HEK293T (cell line): ENCODE measurements at places on chromosomes 13 and 19.
A peak's percentile ranks its signal among the peaks of the same experiment; 100 is the strongest.

GRCh38 chr19:50352242-50352641, 13.2 kb downstream of the NAPSA start:
- DNase-seq: no peak

GRCh38 chr13:26929971-26930730, 169.6 kb upstream of the GPR12 start:
- DNase-seq: peak; percentile 87

DNA sequence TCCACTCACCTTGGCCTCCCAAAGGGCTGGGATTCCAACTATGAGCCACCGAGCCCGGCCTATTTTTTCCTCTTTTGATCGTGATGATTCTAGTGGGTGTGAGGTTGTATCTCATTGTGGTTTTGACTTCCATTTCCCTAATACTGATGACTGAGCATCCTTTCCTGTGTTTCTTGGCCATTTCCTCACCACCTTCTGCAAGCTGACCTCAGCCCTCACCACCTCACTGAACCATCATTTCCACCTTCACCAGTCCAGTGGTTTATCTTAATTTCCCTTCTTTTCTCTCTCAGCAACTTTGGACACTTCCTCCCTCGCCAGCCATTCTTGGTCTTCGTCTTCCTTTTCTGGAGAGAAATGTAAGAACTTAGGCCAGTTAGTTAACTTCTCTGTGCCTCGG, 13.0 kb upstream of the BICRA start:
- no peak for DNase-seq

- no peak for DNase-seq
These were observed 966.3 kb downstream of the DIAPH3 start for GRCh38 chr13:59197397-59197796.

DNA sequence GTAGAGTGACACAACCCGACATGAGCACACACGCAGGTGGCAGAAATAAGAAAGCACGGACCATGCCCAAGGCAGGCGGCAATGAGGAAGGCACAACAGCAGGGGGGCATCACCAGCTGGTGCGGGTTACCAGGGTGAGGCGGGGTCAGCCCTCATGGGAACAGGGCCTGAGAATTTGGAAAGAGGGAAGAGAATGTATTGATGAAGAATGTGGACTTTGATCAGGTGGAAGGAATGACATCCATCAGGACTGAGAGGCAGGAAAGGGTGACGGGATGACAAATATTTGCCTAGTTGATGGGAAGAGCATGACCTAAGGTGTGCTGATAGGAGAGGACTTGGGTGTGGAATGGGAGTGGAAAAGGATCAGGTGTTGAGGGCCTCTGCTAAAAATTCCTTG, 177.5 kb downstream of the ABCC4 start:
- DNase-seq: no peak

DNA sequence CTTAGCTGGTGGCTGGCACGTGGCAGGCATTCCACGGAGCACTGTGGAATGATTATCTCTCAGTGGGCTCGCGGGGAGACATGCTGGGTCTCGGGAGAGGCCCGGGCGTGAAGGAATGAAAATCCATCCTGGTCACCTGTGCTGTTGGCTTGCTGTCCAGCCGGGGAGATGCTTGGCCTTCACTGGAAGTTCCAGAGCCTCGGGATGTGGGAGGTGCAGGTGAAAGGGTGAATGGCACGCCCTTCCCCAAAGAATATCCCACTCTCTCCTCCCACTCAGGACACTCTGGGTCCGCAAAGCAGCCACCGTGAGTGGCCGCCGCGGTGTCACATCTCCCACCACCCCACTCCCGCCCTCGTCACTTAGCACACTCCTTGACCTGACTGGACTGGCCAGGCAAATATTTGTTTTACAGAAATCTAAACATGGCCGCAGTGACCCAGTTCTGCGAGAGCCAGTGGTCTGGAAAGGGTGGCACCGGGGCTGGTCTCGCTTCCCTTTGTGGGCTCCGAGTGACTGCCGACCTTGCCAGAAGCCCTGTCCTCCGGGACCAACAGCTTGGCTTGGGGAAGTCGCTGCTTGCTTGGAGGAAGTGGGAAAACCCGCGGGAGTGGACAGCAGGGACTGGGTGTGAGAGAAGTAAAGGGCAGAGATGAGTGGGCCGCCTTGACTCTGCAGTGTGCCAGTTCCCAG, 8.0 kb downstream of the DPP9 start:
- no peak for DNase-seq

- no peak for DNase-seq
These were observed 1391.4 kb downstream of the EFNB2 start for GRCh38 chr13:105144020-105144419.

- no peak for DNase-seq
These were observed 47.1 kb upstream of the MBNL2 start for GRCh38 chr13:97175041-97175440.

GRCh38 chr13:32178763-32179162, 136.4 kb downstream of the ZAR1L start:
- no peak for DNase-seq

GRCh38 chr13:27559719-27560118, 60.6 kb downstream of the LNX2 start:
- DNase-seq: no peak

DNA sequence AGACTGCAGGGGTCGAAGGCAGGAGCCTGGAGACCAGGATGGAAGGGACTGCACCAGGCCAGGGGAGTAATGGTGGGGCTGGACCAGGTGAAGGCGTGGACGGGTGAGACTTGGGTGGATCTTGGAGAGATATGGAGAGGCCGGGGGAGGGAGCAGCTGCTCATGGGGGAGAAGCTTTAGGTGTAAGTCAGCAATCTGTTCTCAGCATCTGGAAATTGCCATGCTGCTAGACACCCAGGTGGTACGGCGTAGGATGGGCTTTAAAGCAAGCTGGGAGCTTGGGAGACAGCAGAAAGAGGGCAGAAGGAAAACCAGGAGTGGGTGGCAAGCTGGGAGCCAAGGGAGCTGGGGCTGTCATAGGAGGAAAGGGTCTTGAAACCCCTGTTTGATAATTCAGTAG, 3.0 kb downstream of the CERS4 start:
- no peak for DNase-seq

GRCh38 chr13:80835902-80836301, 495.0 kb upstream of the SPRY2 start:
- no peak for DNase-seq

DNA sequence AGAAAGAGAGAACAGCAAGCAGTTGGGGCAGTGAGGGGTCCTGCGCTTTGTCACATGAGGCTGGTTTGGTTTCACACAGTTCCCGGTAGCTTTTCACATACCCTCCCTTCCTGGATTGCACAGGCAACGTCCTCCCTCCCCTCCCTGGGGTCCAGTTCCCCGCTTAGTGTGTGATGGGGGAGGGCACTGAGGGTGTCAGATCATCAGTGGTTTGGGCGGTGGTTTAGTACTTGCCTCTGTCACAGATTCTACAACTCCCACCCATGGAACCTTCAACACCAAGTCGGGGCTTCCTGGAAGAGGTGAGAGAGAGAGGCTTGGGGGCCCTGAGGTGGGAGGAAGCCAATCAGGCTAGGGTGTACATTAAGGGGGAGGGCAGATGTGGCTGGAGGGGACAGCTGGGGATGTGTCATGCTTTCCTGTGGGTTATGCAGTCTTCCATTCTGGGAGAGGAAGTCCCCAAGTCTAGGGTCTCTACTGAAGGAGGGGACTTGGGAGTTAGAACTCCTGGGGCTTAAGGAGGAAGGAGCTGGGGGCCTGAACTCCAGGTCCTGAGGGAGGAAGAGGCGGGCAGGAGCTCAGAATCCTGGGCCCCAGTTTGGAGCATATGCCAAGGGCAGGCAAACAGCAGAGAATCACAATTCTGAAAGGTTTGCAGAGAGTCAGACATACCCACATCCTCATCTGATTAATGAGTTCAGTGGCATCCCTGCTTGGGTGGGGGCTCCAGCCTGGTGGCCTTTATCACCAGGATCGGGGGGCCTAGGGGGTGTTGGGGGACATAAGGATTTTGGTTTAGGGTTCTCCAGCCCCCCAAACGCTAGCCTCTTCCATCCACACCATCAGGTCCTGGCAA, at the start of gene NKG7:
TSS of gene NKG7 (minus strand) at position 6 of the 856 bp plus-strand sequence. CDS start 119 bp downstream, outside the sequence.
- DNase-seq: no peak

- DNase-seq: no peak
These were observed 5.9 kb downstream of the EFNB2 start for GRCh38 chr13:106529415-106530170.

GRCh38 chr19:40718774-40719391, 2.0 kb downstream of the ITPKC start:
- DNase-seq: no peak

- no peak for DNase-seq
These were observed 86.7 kb downstream of the MBNL2 start for GRCh38 chr13:97308735-97309429.

GRCh38 chr19:7013678-7014077, 7.6 kb downstream of the MBD3L2B start:
- no peak for DNase-seq

GRCh38 chr13:111314852-111315251, 5.6 kb upstream of the TEX29 start:
- no peak for DNase-seq

DNA sequence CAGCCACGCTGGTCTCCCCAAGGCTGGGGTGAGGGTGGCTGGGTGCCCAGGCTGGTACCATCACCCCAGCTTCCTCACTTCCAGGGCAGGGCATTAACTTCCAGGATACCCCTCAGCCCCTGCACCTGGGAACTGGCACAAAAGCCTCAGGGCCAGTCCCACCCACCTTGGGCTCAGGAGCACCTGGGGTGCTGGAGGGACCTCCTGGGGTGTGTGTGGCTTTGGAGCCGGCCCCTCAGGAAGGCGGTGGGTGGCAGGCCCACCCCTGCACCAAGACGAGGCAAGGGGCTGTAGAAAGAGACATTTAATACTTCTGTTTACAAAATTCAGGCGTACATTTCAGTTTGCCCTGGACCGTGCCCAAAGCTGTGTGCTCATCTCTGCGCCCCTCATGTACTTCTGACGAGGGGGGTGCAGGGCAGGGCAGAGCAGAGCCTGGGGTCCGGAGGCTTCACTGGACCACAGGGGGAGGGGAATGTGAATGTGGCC, 16.8 kb downstream of the MPND start:
- no peak for DNase-seq

DNA sequence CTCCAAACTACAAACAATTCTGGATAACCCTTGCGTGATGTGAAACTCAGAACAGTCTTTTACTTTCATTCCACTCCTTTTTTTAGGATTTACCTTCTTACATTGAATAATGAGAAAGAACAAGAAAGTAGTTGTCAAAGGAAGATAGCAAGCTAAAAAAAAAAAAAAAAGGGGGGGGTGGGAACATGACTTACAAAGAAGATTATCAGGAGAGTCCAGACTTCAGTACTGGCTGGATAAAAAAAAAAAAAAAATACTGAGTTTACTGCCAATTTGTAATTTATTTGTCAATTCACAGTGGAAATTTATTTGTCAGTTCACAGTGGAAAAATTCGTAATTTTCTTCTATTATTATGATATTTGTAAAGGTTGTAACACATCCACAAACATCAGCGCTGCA, 792.4 kb upstream of the SLITRK5 start:
- no peak for DNase-seq

- DNase-seq: no peak
These were observed 33.5 kb downstream of the FAM216B start for GRCh38 chr13:42814868-42815267.

DNA sequence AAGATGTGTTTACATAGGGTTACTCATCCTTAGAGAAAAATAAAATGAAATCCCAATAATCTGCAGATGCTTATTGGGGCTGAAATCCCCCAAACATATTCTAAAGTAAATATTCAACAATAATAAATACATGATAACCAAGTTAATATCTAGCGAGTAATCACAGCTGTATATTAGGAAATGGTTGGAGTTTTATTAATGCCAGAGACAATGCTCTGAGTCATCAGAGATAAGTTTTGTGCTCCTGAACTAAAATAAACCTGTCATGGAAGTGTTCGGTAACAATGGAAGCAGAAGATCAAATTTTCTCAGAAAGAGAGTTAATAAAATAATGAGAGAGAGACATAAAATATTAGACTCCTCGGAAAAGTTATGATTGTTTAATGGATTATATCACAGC, 31.4 kb downstream of the FLT1 start:
- no peak for DNase-seq

- no peak for DNase-seq
These were observed 529.6 kb downstream of the FGF9 start for GRCh38 chr13:22200440-22200839.

GRCh38 chr19:5137571-5138124, 168.7 kb downstream of the KDM4B start:
- DNase-seq: peak; percentile 37

GRCh38 chr13:40589285-40590109, 76.9 kb downstream of the FOXO1 start:
- no peak for DNase-seq

DNA sequence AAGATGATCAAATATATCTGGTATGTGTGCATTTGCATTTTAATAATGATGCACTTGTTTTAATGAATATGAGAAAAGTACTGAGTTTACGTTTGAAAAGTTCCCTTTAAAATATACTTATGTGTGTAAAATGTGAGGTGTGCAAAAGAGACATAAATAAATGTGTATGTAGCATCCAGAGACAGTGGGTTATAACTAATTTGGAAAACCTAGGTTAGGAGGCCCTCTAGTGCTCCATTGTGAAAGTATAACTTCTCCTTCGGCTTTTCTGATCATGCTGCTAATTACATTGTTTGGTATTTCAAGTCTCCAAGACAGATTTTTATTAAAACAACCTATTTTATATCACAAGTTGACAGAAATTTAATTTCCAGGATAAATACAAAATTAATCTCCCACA, 30.1 kb downstream of the SCEL start:
- peak; percentile 55 for DNase-seq
